Gastroesophageal sphincter (tissue), 4 donors: ENCODE measurements at places on chromosomes 4 and X. TPM values are rescaled to one million over a fixed set of nuclear protein-coding genes. Genes with fewer than 3 reads are reported as not detected.

GRCh38 chr4:34046580-34046979 lies 2197.7 kb downstream of the ARAP2 start:
- ATAC-seq, result no peak

GRCh38 chr4:4391866-4392265 lies 5.0 kb downstream of the NSG1 start:
- ATAC-seq, result no peak

The BEX2 gene
- 2.3 TPM for total RNA-seq

The IQSEC2 gene
- total RNA-seq, result 18.7 TPM

DNA sequence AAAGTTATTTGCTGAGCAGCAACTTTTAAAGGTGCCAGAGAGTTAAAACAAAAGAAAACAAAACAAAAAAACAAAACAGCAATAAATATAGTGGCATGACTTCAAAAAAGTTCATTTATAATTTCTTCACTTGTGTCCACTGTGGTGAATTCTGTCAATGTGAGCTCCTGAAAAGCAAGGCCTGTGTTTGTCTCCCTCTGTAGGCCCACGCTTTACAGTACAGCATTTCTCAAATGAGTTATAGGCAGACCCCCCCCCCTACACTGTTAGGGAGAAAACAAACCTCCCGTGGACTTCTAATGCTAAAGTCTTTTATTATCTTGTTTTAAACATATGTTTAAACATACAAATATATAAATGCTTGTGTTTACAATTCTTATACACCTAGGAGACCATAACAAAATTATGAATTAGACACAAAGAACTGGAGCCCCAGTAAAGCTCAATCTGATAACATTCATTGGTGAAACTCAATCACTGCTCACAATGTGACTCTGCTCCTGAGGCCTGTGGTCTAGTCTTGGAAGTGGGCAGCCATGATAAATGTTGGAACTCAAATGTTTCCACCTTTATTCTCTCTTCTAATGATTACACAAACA lies 47.0 kb upstream of the SCOC start:
- ATAC-seq, result peak; percentile 55

The ADH1B gene
- total RNA-seq, result 519 TPM

DNA sequence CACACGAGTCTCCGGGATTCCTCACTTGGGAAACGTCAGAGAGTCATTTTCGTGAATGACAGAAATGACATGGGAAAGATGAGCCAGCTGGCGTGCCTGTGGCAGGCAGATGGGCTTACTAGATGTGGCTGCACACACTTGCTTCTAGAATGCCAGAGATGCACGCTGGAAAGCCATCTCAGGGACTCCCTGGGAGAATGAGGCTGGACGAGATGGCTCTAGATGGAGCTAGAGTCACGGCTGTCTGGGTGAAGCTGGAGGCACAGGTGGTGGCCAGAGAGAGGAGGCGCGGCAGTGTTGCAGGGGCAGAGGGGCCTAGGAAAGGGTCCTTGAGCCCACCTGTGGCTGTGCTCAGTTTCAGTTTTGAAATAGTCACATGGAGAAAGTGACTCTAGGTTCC lies 26.0 kb downstream of the TKTL1 start:
- no peak for ATAC-seq

The EOLA2 gene
- total RNA-seq, result 17.4 TPM

GRCh38 chrX:134733591-134733990 lies 75.3 kb upstream of the PLAC1 start:
- ATAC-seq, result no peak
